ENCODE measurements at places on chromosomes 2 and 18.

DNA sequence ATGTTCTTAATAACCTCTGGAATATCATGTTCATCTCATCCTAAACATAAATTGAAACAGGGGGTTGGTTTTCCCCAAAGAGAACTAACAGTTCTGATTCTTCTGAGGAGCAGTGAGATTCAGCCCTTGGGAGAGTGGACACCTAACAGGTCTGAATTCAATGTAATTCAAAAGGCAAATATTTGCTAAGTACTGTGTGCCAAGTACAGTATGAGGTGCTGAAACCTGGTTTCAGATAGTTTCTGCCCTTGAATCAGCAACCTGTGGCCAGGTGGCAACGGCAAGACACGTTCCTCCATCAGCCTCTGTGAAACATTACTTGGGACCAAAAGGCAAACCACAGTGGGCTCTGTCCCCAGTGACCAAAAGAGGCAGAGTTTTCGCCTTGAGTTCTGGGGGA is 1.3 kb downstream of the LRRC30 start:
- DNase-seq, result no peak

- DNase-seq, result no peak
Observed at GRCh38 chr2:207265869-207266268, 100.1 kb upstream of the KLF7 start.

DNA sequence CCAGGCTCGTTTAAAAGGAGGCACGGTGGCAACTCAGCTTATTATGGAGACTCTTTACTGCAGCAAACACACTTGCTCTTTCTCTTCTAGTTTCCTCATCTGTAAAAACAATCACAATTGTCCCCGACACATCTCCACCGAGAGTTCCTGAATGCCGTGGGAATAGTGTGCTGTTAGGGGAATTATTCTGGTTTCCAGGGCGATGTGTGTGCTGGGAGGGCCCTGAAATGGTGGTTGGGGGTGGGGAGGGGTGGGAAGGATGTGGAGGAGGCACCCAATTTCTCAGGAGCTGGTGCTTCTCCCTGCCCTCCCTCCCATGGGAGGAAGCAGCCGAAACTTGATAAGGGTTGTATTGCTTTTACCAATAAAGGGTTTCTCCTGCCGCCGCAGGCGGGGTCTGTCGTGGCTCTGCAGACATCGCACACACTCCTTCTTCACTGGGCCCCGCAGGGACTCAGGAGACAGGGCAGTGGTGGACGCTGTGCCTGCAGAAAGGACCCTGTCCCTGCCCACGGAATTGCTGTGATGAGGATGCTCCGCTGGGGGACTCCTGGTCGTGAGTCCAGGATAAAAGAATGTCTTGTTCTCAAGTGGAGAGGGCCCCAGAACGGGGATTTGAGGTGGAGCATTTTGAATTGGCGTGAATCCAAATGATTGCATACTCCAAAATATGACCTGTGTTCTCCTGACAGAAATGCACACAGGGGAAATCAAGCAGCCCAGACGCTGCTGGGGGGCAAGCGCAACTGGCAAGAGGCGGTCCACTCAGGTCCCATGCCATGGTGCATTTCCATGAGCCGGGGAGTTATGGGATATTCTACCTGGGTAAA is 119.2 kb downstream of the ACKR3 start:
- DNase-seq, result no peak

DNA sequence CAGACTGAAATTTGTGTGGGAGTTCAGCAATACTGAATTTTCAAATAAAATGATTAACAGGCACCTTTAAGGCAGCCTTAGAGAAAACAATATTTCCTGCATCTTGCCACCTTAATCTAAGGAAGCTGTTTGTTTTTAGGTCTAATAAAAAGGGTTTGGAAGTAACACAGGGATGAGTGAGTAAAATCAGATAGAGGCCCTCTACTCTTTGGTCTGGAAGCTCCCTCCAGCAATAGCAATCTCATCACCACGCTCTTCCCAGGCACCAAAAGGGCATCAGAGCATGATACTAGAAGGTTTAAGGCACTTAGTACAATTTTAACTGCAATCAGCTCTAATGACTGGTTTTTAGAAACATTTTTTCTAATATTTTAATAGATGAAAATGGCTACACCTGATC is 155.6 kb downstream of the VWC2L start:
- DNase-seq, result no peak

DNA sequence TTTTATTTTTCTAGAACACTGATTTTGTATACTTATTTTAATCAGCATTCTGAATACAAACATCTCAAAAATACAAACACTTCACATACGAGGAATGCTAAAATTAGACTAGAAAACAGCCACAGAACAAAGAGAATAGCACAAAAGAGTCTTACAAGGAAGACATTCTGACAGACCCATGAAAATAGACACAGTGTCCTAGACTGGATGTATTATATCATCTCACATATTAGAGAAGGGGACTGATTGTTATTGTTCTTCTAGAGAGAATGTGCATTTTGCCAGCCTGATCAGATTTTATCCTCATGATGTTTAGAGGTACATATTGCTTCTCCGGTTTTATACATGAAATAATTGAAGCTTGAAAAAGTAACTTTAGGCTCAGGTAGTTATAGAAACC is 357.9 kb downstream of the DPP10 start:
- DNase-seq, result no peak

GRCh38 chr2:188403676-188404075 is 112.0 kb downstream of the GULP1 start:
- DNase-seq, result no peak

- DNase-seq, result no peak
Observed at GRCh38 chr2:179711375-179711774, 150.0 kb downstream of the ZNF385B start.

GRCh38 chr2:218957671-218958070 is 1.8 kb upstream of the CDK5R2 start:
- no peak for DNase-seq

DNA sequence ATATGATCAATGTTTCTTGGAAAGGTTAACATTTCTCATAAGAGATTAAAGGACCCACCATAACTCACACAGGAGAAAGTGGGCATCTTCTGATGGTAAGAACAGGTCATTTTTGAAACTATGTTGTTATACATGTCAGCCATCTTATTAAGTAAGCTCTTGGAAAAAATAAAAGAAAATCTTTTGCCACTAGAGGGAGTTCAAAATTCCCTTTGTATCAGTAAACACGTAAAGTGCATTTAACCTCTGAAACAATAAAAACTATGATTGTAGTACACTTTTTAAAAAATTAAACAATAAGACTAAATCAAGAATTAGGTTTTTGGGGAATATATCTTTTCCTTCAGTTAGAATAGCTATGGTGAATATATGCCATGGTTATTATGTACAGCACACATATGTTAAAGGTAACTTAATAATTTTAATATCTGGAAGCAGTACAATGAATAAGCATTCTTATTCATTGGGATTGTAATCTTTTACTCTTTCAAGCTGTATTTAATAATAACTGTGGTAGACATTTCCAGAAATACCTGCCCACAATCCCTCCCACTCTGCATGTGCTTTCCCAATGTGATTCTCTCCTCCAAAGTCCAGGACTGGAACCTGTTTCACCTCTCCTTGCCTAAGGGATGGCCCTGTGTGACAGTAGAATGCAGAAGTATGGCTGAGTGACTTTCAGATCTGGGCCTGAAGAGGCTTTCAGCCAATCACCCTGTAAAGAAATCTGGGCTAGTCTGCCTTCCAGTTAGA is 64.2 kb downstream of the RBMS1 start:
- DNase-seq, result peak; percentile 64

- DNase-seq, result no peak
Observed at GRCh38 chr2:127032621-127033020, 74.3 kb downstream of the BIN1 start.

DNA sequence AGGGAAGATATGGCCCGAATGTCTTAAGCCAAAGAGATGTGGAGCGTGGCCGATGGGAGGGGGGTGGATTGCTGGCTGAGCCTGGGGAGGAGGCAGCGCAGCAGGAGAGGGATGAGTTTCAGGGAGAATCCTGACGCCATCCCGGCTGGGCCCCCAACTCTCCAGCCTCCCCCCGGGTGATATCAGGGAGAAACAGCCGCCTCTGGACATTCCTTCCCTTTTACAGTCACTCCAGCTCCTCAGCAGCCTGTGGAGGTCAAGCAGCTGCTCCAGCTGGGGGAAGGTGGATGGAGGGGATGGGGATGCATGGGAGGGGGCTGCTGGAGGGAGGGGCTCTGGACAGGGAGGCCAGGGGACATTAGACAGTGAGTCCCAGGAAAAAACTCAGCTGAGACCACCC is 9.5 kb upstream of the DES start:
- no peak for DNase-seq

GRCh38 chr2:133561045-133561852 is 7.0 kb downstream of the NCKAP5 start:
- DNase-seq, result no peak

GRCh38 chr2:40915651-40916050 is 463.8 kb upstream of the SLC8A1 start:
- no peak for DNase-seq

GRCh38 chr2:161388146-161388779 is 27.8 kb upstream of the TBR1 start:
- no peak for DNase-seq

DNA sequence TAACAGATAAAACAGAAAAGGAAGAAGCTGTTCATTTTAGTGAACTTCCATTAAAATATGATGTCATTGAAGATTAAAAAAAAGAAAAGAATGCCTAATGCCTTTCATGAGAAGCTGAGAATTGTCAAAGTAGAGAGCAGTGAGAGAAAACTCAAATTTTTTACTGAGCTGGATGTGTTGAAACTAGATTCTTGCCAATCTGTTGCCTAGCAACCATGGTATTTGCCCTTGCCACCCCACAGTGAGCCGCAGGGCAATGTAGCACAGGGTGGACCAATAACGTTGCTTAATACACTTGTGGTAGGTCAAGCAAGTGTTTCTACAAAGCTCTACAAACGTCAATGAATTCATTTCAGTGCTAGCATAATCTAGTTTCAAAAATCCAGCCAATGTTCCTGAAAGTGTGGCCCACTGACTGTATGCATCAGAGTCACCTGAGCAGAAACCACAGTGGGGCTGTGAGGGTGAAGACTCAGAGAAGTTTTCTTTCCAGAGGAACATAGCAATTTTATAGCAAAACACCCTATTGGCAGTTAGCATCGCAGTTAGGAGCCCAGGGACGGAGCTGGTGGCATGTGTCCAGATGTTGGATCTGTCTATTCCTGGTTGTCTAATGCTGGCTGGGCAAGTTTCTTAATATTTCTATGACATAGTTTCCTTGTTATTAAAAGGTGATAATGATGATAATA is 132.2 kb downstream of the DOCK10 start:
- no peak for DNase-seq

- DNase-seq, result no peak
Observed at GRCh38 chr2:104434318-104434792, 419.6 kb upstream of the POU3F3 start.

- DNase-seq, result no peak
Observed at GRCh38 chr2:240922982-240923537, 16.9 kb downstream of the CROCC2 start.

GRCh38 chr2:159518321-159519005 is 97.9 kb downstream of the BAZ2B start:
- no peak for DNase-seq
